Stimulated activated CD8-positive, alpha-beta memory T cell treated with anti-CD3 and anti-CD28 coated beads, Interleukin-15, amount 100 ng/mL, for 48 hours (primary cell): ENCODE measurements at places on chromosomes 6 and 20.

- no peak for DNase-seq
Observed at GRCh38 chr6:5843078-5843477, 163.6 kb downstream of the NRN1 start.

- no peak for DNase-seq
Observed at GRCh38 chr20:25858495-25859425, 162.1 kb upstream of the ZNF337 start.

DNA sequence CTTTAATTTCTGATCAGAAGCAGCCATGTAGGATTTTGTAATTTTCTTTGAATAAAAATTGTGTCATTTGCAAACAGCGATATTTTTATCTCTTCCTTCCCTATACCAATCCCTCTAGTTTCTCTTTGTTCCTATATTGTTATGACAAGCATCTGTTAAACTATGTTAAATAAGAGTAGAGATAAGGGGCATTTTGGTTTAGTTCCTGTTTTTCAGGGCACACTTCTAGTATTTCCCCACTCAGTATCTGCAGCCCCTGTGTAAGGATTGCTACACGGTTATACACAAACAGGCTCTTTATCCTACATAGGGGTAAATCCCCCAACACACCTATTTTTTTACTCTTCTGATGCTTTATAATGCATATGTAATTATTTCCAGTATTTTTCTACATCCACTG lies 42.1 kb downstream of the TRERF1 start:
- no peak for DNase-seq

DNA sequence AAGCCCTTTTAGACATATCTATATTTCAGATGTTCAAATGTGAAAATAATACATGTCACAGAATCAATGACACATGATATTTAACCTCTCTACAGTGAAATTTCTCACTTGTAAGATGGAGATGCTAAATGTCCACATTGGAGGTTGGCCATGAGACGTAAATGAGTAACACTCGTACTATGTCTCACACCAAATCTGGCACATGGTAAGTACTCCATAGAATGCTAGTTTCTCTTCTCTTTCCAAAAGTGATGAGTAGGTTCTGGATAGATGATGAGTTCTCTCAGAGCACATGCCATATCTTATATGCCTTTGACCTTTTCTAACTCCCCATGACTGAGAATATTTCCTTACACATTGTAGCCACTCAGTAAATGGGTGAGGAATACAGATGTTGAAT lies 17.7 kb downstream of the GFOD1 start:
- no peak for DNase-seq
